Activated CD8-positive, alpha-beta memory T cell treated with anti-CD3 and anti-CD28 coated beads for 36 hours (primary cell): ENCODE measurements at places on chromosomes 3 and 15. TPM values are rescaled to one million over a fixed set of nuclear protein-coding genes. Genes with fewer than 3 reads are reported as not detected.

The PLSCR2 gene
- not detected for total RNA-seq

The RBP2 gene
- total RNA-seq, result not detected

The WNT7A gene
- 0.06 TPM for total RNA-seq

The TRH gene
- not detected for total RNA-seq

The PRSS50 gene
- total RNA-seq, result not detected

The PLSCR5 gene
- not detected for total RNA-seq
